Activated B cell treated with CpG ODN at 0.5 μM for 24 hours (primary cell): ENCODE measurements at places on chromosomes 7 and 10.

DNA sequence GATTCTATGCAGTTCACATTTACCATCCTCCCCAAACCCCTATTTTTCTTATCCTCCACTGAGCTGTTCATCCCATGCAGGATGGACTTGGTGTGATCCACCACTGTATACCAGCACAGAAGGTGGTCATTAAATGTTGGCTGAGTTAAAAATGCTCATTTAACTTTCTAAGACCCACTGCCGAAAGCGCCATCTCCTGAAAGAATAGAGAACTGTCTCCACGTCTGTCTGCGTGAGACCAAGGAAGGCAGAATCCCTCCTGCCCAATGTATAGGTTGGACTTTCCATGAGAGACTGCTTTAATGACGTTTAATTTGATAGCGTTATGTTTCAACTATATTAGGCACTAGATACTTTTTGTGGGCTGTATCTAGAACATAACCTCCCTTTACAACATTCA is 124.3 kb downstream of the GPAM start:
- H3K36me3 ChIP-seq: no peaks in the 10 kb centered on the region
- no peak overlapping the region for H3K27ac ChIP-seq
- H3K27me3 ChIP-seq: no peaks in the 10 kb centered on the region
- H3K4me1 ChIP-seq: no peaks in the 10 kb centered on the region

- DNase-seq: no peak
- no peak overlapping the region for H3K27ac ChIP-seq
- no peaks in the 10 kb centered on the region for H3K36me3 ChIP-seq
- H3K4me1 ChIP-seq: peaks cover 2% of the 10 kb centered on the region
- peaks cover 2% of the 10 kb centered on the region for H3K27me3 ChIP-seq
Measured at GRCh38 chr10:48500771-48501170, 104.1 kb downstream of the ARHGAP22 start.

- peaks cover 27% of the 10 kb centered on the region for H3K36me3 ChIP-seq
- H3K27me3 ChIP-seq: no peaks in the 10 kb centered on the region
- no peaks in the 10 kb centered on the region for H3K4me1 ChIP-seq
- no peak overlapping the region for H3K27ac ChIP-seq
Measured at GRCh38 chr7:29915481-29916215, 74.0 kb downstream of the SCRN1 start.

GRCh38 chr7:149883048-149883438 is 9.3 kb downstream of the ATP6V0E2 start:
- H3K4me1 ChIP-seq: peaks cover 21% of the 10 kb centered on the region
- peaks cover 2% of the 10 kb centered on the region for H3K36me3 ChIP-seq
- H3K27me3 ChIP-seq: no peaks in the 10 kb centered on the region
- no peak for DNase-seq
- H3K27ac ChIP-seq: no peak overlapping the region
- no peak overlapping the region for H3K4me3 ChIP-seq

DNA sequence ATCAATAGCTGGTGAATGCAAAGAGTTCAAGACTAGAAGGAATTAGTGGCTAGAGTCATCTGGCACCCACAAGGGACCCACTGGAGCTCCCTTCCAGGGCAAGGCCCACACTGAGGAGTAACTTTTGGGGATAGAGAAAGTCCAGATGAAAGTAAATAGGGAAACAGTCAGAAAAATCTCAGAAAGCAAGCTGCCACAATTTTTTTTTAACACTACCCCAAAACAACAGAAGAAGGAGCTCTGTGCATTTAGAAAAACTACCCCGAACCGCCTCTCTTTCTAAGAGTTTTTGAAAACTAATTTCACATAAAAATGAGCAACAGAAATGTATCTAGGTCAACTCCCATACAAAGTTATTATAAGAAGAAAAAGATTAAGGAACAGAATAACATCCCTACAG is 42.2 kb downstream of the AOAH start:
- H3K4me3 ChIP-seq: no peak overlapping the region
- peaks cover 15% of the 10 kb centered on the region for H3K4me1 ChIP-seq
- no peaks in the 10 kb centered on the region for H3K27me3 ChIP-seq
- no peak overlapping the region for H3K27ac ChIP-seq
- no peaks in the 10 kb centered on the region for H3K36me3 ChIP-seq

- H3K36me3 ChIP-seq: no peaks in the 10 kb centered on the region
- H3K27me3 ChIP-seq: peaks cover 24% of the 10 kb centered on the region
- no peak overlapping the region for H3K27ac ChIP-seq
- no peak for DNase-seq
Measured at GRCh38 chr10:129993621-129994020, 29.5 kb upstream of the EBF3 start.

DNA sequence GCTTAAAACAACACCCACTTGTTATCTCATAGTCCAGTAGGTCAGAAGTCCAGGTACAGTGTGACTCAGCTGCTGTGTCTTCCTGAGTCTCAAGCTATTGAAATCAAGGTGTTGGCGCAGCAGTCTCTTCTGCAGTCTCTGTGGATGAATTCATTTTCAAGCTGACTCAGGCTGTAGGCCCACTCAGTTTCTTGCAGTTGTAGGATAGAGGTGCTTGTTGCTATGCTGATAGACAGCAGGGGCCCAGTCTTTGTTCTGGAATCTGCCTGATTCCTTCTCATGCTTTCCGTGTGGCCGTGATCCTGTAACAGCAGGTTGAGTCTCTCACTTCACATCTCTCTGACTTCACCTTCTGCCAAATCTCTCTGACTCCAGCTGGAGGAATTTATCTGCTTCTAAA is 400.4 kb upstream of the POM121L12 start:
- no peaks in the 10 kb centered on the region for H3K4me1 ChIP-seq
- no peaks in the 10 kb centered on the region for H3K36me3 ChIP-seq
- DNase-seq: no peak
- H3K27me3 ChIP-seq: no peaks in the 10 kb centered on the region
- no peak overlapping the region for H3K27ac ChIP-seq
- H3K4me3 ChIP-seq: no peak overlapping the region

DNA sequence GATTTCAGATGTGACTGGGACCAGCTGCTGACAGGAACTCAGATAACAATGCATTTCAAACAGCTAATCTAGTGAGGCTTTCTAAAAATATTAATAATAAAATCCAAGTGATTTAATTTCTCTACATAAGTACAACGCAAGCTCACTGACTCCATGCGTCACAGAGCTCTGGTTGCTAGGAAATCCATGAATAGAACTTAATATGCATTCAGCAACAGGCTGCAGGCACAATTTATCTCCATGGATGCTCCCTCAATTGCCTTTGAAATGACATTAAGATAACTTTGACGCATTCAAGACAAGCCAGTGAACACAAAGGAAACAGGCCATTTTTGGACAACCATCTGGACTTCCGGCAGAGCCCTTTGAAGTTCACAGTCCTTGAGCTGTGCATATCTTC is 118.7 kb upstream of the COL1A2 start:
- H3K4me3 ChIP-seq: no peak overlapping the region
- DNase-seq: no peak
- no peaks in the 10 kb centered on the region for H3K36me3 ChIP-seq
- no peaks in the 10 kb centered on the region for H3K4me1 ChIP-seq
- H3K27me3 ChIP-seq: peaks cover 9% of the 10 kb centered on the region
- no peak overlapping the region for H3K27ac ChIP-seq

GRCh38 chr10:105837951-105838350 is 1196.9 kb downstream of the SORCS3 start:
- H3K4me1 ChIP-seq: peaks cover 6% of the 10 kb centered on the region
- no peaks in the 10 kb centered on the region for H3K36me3 ChIP-seq
- DNase-seq: no peak
- H3K27ac ChIP-seq: no peak overlapping the region
- no peaks in the 10 kb centered on the region for H3K27me3 ChIP-seq
- H3K4me3 ChIP-seq: peak overlapping the region; percentile 41

DNA sequence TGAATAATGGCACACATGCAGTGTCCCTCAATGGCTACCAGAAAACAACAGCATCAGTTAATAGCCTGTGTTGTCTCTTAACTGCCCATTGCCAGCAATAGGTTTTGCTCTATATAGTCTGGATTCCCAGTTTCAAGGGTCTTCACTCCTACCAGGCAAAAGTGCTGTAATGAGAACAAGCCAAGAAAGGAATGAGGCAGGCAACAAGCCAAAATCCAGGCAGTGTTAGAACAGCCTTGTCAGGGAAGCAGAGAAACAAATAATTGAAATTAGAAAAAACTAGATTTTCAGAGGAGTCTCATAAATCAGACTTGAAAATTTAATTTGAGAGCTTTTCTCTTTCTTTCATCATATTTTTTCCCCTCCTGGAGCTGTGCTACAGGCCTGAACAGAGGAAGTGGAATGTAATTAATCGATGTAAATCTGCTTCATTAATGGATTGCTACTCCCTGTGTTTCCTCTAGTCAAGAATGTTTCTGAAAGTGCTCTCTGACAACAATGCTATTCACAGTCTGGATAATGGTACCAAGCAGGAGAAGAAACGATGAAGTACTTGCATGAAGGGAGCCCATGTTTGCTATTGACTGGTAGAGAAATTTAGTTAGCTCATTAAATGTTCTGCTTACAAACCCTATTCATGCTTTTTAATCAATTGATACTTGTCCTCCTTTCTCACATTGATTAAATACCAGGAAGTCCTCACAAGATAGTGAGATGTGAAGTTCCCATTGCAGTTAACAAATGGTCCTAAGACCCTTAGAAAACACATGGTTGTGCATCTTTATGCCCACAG is 202.0 kb upstream of the LRRTM3 start:
- H3K27ac ChIP-seq: no peak overlapping the region
- no peaks in the 10 kb centered on the region for H3K4me1 ChIP-seq
- no peak for DNase-seq
- no peak overlapping the region for H3K4me3 ChIP-seq
- no peaks in the 10 kb centered on the region for H3K27me3 ChIP-seq
- no peaks in the 10 kb centered on the region for H3K36me3 ChIP-seq

DNA sequence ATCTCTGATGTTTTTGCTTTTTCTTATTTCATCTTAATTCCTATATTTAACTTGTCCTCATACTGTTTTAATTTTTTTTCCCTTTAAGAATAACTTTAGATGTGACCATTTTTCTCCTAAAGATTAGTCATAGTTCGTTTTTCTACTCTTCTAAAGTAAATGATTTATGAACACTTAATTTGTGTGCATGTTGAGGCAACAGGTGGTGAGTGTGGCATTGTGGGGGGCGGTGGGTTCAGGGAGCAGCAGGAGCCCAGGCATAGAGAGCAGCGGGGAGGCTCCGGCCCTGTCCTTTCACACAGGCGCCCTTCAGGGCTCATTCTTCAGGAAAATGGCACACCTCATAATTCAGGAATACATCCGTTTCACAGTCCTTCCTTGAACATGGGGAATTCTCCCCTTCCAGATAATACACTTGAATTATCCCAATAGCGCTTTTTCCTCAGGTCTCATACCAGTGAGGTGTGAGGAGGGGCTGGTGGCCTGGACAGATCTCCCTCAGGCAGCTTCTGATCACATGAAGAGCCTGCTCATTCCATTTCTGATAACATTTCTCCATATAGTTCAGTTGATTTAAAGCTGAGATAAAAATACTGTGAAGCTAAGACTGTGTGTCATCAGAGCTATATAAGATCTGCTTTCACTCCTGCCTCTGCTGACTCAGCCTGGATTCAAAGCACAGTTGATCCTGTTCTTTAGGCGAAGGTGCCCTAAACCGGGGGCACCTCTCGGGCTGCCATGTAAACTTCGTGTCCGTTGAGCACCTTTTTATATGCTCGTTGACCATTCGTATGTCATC is 40.2 kb downstream of the CUL1 start:
- no peak overlapping the region for H3K27ac ChIP-seq
- peaks cover 74% of the 10 kb centered on the region for H3K36me3 ChIP-seq
- no peaks in the 10 kb centered on the region for H3K27me3 ChIP-seq
- no peak overlapping the region for H3K4me3 ChIP-seq
- peaks cover 2% of the 10 kb centered on the region for H3K4me1 ChIP-seq

DNA sequence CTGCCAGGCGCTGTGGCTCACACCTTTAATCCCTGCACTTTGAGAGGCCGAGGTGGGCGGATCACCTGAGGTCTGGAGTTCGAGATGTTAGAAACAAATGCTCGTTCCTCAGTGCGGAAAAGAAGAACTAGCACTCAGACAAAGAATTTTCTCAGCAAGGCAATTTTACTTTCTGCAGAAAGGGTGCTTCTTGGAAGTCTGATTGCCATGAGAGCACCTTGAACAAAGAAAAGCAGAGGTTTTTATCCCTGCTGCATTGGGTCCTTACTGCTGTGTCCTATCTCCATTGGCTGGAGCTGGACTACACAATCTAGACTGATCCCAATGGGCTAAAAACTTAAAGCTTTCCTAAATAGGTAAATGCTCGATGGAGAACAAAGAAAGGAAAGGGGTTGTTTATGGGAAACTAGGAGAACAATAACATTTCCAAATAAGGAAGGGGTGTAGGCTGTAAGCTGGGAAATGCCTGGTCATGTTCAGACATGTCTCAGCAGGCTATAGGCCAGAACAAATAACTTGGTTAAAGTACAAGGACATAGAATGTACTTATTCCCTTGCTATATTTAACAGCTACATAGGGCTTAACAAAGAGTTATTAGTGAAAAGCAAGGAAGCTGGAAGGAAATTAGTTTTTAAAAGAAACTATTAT is 26.1 kb upstream of the ACTR3B start:
- H3K4me3 ChIP-seq: no peak overlapping the region
- H3K27me3 ChIP-seq: peaks cover 6% of the 10 kb centered on the region
- DNase-seq: no peak
- H3K4me1 ChIP-seq: no peaks in the 10 kb centered on the region
- H3K36me3 ChIP-seq: no peaks in the 10 kb centered on the region
- H3K27ac ChIP-seq: no peak overlapping the region

- H3K4me3 ChIP-seq: no peak overlapping the region
- DNase-seq: no peak
- H3K27ac ChIP-seq: no peak overlapping the region
- H3K27me3 ChIP-seq: no peaks in the 10 kb centered on the region
Measured at GRCh38 chr7:110774071-110774470, 316.9 kb upstream of the LRRN3 start.

- no peak overlapping the region for H3K27ac ChIP-seq
- H3K4me1 ChIP-seq: no peaks in the 10 kb centered on the region
- no peak overlapping the region for H3K4me3 ChIP-seq
- H3K27me3 ChIP-seq: no peaks in the 10 kb centered on the region
Measured at GRCh38 chr10:77405771-77406241, 231.8 kb downstream of the KCNMA1 start.

DNA sequence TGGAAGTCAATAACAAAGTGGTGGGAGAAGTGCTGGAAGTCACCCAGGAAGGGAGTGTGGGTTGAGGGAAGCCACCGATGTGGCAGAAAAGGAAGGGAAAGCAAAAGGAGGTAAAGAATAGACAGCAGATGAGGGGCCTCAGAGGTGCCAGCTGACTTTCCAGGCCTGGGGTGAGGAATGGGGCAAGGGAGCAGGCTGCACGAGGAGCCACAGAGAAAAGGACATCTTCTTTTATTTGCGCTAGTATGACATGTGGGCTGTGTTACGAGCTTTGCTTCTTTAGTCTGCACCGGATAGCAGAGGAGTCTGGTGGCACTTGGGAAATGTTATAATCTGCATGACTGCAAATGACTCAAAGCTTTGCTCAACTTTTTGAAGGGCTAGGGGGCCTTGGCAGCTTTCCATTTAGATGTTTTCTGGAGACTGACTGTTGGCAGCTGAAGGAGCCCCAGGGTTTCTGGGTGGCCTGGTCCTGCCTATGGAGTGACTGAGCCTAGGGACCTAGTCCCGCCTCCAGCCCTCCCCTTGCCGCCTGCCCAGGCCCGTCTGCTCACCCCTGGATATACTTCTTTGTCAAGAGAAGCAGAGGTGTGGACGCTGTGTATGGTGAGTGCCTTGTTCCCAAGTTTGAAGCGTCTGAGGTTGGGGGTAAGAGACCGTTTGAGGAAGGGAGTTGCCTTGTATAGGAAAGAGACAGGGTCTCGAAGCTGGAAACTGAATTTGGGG is 5.1 kb downstream of the PRXL2A start:
- peaks cover 5% of the 10 kb centered on the region for H3K4me1 ChIP-seq
- H3K36me3 ChIP-seq: no peaks in the 10 kb centered on the region
- DNase-seq: no peak
